Tibial nerve (tissue), 4 donors: ENCODE measurements at places on chromosomes 2 and 18. TPM values are rescaled to one million over a fixed set of nuclear protein-coding genes. Genes with fewer than 3 reads are reported as not detected.

GRCh38 chr2:134714228-134714627, 4.6 kb downstream of the TMEM163 start:
- H3K4me3 ChIP-seq: no peak overlapping the region
- peaks cover 45% of the 10 kb centered on the region for H3K27me3 ChIP-seq
- no peaks in the 10 kb centered on the region for H3K36me3 ChIP-seq
- no peak overlapping the region for H3K27ac ChIP-seq

Gene TCF7L1
- 5.9 TPM for total RNA-seq

Gene CNTNAP5
- 0.22 TPM for total RNA-seq

GRCh38 chr18:23113576-23113975, 21.7 kb upstream of the CABLES1 start:
- H3K36me3 ChIP-seq: no peaks in the 10 kb centered on the region
- H3K4me3 ChIP-seq: no peak overlapping the region
- H3K27ac ChIP-seq: no peak overlapping the region

GRCh38 chr2:45637440-45637839, 14.0 kb upstream of the PRKCE start:
- H3K27ac ChIP-seq: no peak overlapping the region
- H3K27me3 ChIP-seq: no peaks in the 10 kb centered on the region
- no peaks in the 10 kb centered on the region for H3K36me3 ChIP-seq
- H3K4me3 ChIP-seq: no peak overlapping the region

- no peak overlapping the region for H3K4me3 ChIP-seq
- DNase-seq: no peak
- H3K4me1 ChIP-seq: no peaks in the 10 kb centered on the region
Measured at GRCh38 chr2:170371231-170371998, 193.5 kb downstream of the MYO3B start.

Gene NYAP2
- not detected for total RNA-seq

DNA sequence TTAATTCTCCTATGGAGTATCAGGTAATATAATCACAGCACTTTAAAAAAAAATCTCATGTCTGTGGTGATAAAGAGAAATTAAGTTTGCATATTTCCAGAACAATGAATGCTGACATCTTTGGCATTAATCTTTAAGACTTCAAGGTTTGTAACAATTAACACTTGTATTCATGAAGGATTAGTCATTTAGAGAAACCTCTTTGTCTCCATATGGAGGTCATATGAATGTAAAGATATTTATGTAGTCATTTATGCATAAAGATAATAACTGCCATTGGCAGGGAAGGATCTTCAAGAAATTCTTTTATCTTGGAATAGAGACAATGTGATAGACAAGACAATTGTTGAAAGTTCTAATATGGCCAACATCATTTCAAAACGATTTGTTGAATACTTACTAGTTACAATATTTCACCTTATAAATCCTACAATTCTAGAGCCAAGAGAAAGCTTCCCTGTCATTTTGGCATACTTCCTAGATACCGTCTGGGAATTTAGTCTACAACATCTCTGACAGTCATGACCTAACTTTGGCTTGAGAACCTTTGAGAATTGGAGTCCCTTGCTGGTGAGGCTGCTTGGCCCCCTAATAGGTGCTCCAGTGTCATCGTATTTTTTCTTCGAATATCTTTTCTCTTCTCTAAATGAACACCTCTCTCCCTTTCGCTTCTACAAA, 33.6 kb downstream of the RASGRP3 start:
- no peak for DNase-seq
- no peak overlapping the region for H3K4me3 ChIP-seq
- H3K27ac ChIP-seq: no peak overlapping the region
- no peaks in the 10 kb centered on the region for H3K27me3 ChIP-seq

DNA sequence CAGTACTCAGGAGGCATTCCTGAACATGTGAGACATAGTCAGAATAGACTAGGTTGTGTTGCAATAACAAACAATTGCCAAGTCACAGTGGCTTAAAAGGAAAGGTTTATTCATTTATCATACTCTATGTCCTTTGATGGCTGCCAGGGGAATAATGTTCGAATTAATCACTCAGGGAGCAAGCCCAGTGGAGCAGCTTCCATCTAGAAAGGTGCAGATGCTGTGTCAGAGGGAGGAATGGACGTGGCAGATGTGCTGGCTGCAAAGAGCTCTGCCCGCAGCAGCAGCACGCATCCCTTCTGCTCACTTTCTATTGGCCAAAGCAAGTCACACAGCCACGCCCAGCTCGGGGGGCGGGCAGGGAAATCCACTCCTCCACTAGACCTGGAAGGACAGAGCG, 105.9 kb upstream of the AQP4 start:
- DNase-seq: no peak
- H3K27me3 ChIP-seq: no peaks in the 10 kb centered on the region
- no peak overlapping the region for H3K27ac ChIP-seq

DNA sequence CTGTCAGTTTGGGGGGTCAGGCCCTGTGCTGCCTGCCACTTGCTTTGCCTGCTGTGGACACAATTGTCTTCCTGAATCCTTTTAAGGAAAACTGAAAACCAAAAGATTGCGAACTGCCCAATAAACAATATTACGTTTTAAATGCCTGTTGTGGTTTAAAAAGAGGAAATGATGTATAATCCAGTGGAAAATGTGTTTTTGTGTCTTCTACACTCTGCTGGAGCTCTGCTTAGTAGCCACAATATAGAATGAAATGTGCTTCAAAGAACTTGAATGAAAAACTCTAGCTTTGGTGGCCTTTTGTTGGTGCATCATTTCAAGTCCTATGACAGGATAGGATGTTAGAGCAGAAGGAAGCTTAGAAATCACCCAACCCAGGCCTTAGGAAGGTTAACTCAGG, 23.2 kb upstream of the CABYR start:
- H3K27ac ChIP-seq: no peak overlapping the region
- DNase-seq: no peak
- no peaks in the 10 kb centered on the region for H3K36me3 ChIP-seq
- H3K4me3 ChIP-seq: no peak overlapping the region
- H3K27me3 ChIP-seq: no peaks in the 10 kb centered on the region

Gene GAL3ST2
- not detected for total RNA-seq

- no peaks in the 10 kb centered on the region for H3K4me1 ChIP-seq
- H3K4me3 ChIP-seq: no peak overlapping the region
- no peaks in the 10 kb centered on the region for H3K27me3 ChIP-seq
- DNase-seq: no peak
- H3K36me3 ChIP-seq: no peaks in the 10 kb centered on the region
- H3K27ac ChIP-seq: no peak overlapping the region
Measured at GRCh38 chr2:2706306-2706705, 375.2 kb upstream of the MYT1L start.

Gene AKAIN1
- not detected for total RNA-seq

DNA sequence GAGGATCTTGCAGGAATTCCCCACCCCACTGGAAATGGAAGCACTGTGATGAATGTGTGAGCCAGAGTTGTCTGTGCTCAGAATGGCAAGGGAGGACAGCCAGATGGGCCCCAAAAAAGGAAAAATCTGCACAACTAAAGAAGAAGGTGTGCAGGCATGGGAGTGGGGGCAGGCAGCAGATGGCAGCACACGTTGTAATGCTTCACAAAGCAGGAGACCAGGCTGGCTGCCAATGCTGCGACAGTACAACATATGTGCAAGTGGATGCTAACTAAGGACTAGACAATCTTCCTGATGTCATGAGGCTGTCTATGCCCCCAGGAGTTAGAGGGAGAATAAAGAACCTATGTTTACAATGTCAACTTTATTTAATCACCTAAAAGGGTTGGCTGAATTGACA, 27.2 kb downstream of the ST6GAL2 start:
- H3K27me3 ChIP-seq: no peaks in the 10 kb centered on the region
- no peak overlapping the region for H3K4me3 ChIP-seq
- H3K36me3 ChIP-seq: no peaks in the 10 kb centered on the region
- no peak overlapping the region for H3K27ac ChIP-seq
- DNase-seq: no peak

Gene FAHD2B
- total RNA-seq: 25.3 TPM

- no peaks in the 10 kb centered on the region for H3K27me3 ChIP-seq
- H3K4me3 ChIP-seq: no peak overlapping the region
Measured at GRCh38 chr2:207515671-207516070, 14.1 kb upstream of the CREB1 start.
